ENCODE measurements at places on chromosomes 3 and 15.

DNA sequence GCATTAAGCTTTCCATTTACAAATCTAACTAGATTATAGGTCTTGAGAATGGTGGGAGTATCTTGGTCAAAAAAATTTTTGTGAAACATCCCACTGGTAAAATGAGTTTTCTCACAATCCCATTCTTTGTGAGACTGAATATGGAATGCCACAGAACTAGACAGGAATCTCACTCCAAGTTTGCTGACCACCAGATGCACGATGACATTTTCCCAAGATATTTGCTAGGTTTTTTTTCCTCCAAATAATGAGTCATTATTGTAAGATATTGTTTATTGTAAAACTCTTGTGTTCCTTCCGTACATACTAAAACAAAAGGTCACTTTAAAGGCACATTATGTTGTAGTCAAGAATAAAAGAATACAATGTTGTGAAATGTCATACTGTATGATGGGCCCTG, 53.9 kb downstream of the COPS2 start:
- no peak overlapping the region for H3K27ac ChIP-seq
- H3K27me3 ChIP-seq, result no peaks in the 10 kb centered on the region
- H3K4me1 ChIP-seq, result no peaks in the 10 kb centered on the region
- no peak for DNase-seq

GRCh38 chr3:27454914-27455313, 29.3 kb downstream of the SLC4A7 start:
- H3K36me3 ChIP-seq, result peaks cover 60% of the 10 kb centered on the region
- DNase-seq, result no peak
- H3K4me3 ChIP-seq, result no peak overlapping the region
- no peaks in the 10 kb centered on the region for H3K4me1 ChIP-seq
- H3K27ac ChIP-seq, result no peak overlapping the region
- H3K27me3 ChIP-seq, result no peaks in the 10 kb centered on the region

GRCh38 chr15:92014281-92015030, 160.9 kb downstream of the SLCO3A1 start:
- no peak for DNase-seq
- no peak overlapping the region for H3K27ac ChIP-seq
- H3K36me3 ChIP-seq, result no peaks in the 10 kb centered on the region
- H3K4me1 ChIP-seq, result peaks cover 8% of the 10 kb centered on the region
- H3K27me3 ChIP-seq, result no peaks in the 10 kb centered on the region

DNA sequence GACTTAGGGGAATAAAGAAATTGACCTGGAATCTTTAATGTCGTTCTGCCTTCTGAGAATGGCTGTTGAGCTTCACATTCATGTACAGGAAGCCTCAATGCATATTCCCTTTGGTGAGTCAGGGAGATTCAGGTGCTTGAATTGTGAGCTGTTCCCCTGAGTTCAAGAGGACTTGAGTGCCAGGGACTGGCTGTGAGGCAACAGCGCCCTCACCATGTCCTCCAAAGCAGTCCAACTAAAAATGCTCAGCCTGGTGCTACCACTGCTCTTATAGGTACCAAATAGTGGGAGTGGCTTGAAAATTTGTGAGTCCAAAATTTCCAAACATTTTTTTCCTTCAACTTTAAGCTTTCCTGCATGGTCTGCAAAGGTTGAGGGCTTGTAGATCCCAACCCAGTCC, 54.1 kb downstream of the LEO1 start:
- H3K4me1 ChIP-seq, result no peaks in the 10 kb centered on the region
- no peak overlapping the region for H3K4me3 ChIP-seq
- DNase-seq, result no peak
- H3K27ac ChIP-seq, result no peak overlapping the region
- no peaks in the 10 kb centered on the region for H3K27me3 ChIP-seq

- no peaks in the 10 kb centered on the region for H3K36me3 ChIP-seq
- H3K4me1 ChIP-seq, result peaks cover 1% of the 10 kb centered on the region
- DNase-seq, result no peak
- no peaks in the 10 kb centered on the region for H3K27me3 ChIP-seq
- no peak overlapping the region for H3K4me3 ChIP-seq
Measured at GRCh38 chr3:39136533-39137434, 16.6 kb downstream of the CSRNP1 start.
